ENCODE measurements at places on chromosomes 16 and 17. TPM values are rescaled to one million over a fixed set of nuclear protein-coding genes. Genes with fewer than 3 reads are reported as not detected.
A peak's percentile ranks its signal among the peaks of the same experiment; 100 is the strongest.

GRCh38 chr16:82344157-82344556 lies 174.1 kb upstream of the MPHOSPH6 start:
- peaks cover 27% of the 10 kb centered on the region for H3K27me3 ChIP-seq
- DNase-seq: no peak
- no peaks in the 10 kb centered on the region for H3K36me3 ChIP-seq

- no peaks in the 10 kb centered on the region for H3K4me1 ChIP-seq
- H3K36me3 ChIP-seq: no peaks in the 10 kb centered on the region
- no peak overlapping the region for H3K4me3 ChIP-seq
- no peak overlapping the region for H3K27ac ChIP-seq
- no peak for DNase-seq
Measured at GRCh38 chr17:56297184-56297583, 143.9 kb downstream of the ANKFN1 start.

DNA sequence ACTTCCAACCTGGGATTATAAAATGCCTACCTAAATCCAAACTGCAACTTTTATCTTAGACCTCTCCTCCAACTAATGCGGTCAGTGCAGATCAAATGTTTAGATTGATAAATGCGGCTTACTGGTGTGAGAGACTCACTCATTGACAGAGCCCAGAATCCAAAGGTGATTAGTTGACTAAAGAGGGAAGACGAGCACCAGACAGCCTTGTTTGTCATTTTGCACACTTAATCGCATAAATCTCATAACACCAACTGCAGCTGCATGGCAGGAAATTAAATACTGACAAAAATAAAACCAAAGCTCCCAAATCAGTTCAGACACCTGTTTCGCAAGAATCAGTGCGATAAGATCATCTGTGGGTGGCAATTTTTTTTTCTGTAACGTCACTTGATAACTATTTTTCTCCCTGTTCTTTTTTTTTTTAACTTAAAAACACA lies 35.9 kb downstream of the NACA2 start:
- no peak for DNase-seq
- H3K27me3 ChIP-seq: peaks cover under 1% of the 10 kb centered on the region
- H3K4me3 ChIP-seq: no peak overlapping the region
- H3K36me3 ChIP-seq: no peaks in the 10 kb centered on the region

DNA sequence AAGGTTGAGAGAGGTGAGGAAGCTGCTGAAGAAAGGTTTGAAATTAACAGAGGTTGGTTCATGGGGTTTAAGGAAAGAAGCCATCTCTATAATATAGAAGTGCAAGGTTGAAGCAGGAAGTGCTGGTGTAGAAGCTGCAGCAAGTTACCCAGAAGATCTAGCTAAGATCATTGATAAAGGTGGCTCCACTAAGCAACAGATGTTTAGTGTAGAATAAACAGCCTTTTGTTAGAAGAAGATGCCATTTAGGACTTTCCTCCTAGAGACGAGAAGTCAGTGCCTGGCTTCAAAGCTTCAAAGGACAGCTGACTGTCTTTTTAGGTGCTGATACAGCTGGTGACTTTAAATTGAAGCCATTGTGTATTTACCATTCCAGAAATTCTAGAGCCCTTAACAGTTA lies 29.3 kb downstream of the GOSR1 start:
- H3K4me1 ChIP-seq: no peaks in the 10 kb centered on the region
- H3K4me3 ChIP-seq: no peak overlapping the region
- H3K27ac ChIP-seq: no peak overlapping the region
- DNase-seq: no peak
- H3K36me3 ChIP-seq: peaks cover 46% of the 10 kb centered on the region

DNA sequence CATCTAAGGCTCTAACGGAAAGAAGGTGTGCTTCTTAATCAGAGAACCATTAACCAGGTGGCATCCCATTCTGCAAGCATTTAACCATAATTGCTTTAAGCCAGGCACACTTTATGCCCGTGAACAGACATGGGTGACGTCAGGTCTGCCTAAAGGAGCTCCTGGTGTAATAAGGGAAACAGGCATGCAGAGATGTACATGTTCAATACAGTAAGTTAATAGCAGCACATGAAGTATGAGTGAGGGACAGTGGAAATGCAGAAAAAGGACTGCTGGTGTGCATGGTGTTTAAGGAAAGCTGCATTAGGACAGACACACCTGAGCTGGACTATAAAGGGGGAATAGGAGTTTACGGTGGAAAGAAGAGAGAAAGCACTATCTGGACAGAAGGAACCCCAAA lies 18.6 kb downstream of the DYNLRB2 start:
- peaks cover 50% of the 10 kb centered on the region for H3K27me3 ChIP-seq
- no peaks in the 10 kb centered on the region for H3K4me1 ChIP-seq
- no peaks in the 10 kb centered on the region for H3K36me3 ChIP-seq
- no peak overlapping the region for H3K4me3 ChIP-seq
- DNase-seq: no peak
- no peak overlapping the region for H3K27ac ChIP-seq

GRCh38 chr17:7841396-7841914 lies 7.4 kb downstream of the KDM6B start:
- DNase-seq: no peak
- H3K4me3 ChIP-seq: peak overlapping the region; percentile 95
- peak overlapping the region; percentile 99 for H3K27ac ChIP-seq
- H3K27me3 ChIP-seq: no peaks in the 10 kb centered on the region

- no peak overlapping the region for H3K4me3 ChIP-seq
- H3K27ac ChIP-seq: peak overlapping the region; percentile 65
- H3K36me3 ChIP-seq: peaks cover under 1% of the 10 kb centered on the region
- no peaks in the 10 kb centered on the region for H3K27me3 ChIP-seq
Measured at GRCh38 chr16:87963400-87963799, 12.2 kb downstream of the BANP start.

DNA sequence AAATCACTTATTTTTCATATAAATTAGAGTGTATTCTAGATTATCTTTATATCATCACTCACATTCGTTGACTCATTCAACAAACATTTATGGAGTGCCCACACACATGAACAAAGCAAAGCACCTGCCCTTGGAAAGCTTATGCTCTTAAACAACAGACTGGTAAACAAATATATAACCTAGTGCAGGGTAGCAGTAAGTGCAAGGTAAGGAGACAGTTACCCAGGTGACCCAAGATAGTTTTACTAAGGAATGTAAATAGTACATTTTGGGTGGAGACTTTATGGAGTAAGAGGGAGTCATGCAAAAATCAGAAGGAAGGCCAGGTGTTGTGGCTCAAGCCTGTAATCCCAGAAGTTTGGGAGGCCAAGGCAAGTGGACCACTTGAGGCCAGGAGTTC lies 40.4 kb upstream of the HELZ start:
- no peaks in the 10 kb centered on the region for H3K27me3 ChIP-seq
- H3K4me1 ChIP-seq: peaks cover 9% of the 10 kb centered on the region
- DNase-seq: no peak
- H3K36me3 ChIP-seq: no peaks in the 10 kb centered on the region

- no peak for DNase-seq
- no peak overlapping the region for H3K27ac ChIP-seq
- H3K4me3 ChIP-seq: no peak overlapping the region
- peaks cover 30% of the 10 kb centered on the region for H3K4me1 ChIP-seq
Measured at GRCh38 chr17:56808503-56808902, 25.2 kb downstream of the C17orf67 start.

DNA sequence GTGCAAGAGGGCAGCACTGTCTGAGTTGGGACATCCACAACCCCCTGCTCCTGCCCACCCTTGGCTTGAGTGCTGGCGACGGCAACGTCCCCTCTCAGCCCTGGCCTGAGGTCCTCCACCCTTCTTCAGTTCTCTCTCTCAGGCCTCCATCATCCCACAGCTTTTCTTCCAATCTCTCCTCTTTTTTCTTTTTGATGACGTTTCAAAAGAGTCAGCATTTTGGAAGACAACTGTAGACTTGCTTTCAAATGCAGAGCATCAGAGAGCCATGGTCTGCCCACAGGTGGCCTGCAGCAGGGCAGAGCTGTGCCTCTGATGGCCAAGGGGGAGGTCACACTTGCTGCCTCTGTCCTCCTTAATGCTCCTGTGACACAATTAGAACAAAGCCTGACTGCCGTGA lies 775.4 kb downstream of the KCNJ18 start:
- no peaks in the 10 kb centered on the region for H3K4me1 ChIP-seq
- peaks cover 2% of the 10 kb centered on the region for H3K36me3 ChIP-seq
- no peak overlapping the region for H3K4me3 ChIP-seq

DNA sequence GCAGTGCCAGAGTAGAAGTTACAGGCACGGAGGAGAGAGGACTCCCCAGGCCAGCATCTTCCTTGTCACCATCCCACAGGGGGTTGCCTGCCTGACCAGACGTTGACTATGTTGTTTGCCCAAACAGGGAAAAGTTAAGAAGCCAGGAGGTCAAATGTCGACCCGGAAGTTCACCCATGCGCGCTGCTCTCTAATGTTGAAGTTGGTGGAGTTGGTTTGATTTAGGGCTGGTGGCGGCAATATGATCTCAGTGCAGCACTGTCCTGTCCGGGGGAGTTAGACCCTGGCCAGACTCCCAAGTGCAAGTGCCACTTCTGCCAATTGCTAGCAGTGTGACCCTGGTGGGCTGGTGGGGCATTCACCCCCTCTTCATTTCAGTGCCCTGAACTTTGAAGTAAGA lies 30.4 kb downstream of the RGS9 start:
- no peaks in the 10 kb centered on the region for H3K27me3 ChIP-seq
- H3K4me3 ChIP-seq: no peak overlapping the region
- H3K36me3 ChIP-seq: no peaks in the 10 kb centered on the region

- H3K4me3 ChIP-seq: no peak overlapping the region
- no peaks in the 10 kb centered on the region for H3K36me3 ChIP-seq
- DNase-seq: no peak
- no peak overlapping the region for H3K27ac ChIP-seq
Measured at GRCh38 chr16:85066346-85066885, 38.8 kb downstream of the KIAA0513 start.

DNA sequence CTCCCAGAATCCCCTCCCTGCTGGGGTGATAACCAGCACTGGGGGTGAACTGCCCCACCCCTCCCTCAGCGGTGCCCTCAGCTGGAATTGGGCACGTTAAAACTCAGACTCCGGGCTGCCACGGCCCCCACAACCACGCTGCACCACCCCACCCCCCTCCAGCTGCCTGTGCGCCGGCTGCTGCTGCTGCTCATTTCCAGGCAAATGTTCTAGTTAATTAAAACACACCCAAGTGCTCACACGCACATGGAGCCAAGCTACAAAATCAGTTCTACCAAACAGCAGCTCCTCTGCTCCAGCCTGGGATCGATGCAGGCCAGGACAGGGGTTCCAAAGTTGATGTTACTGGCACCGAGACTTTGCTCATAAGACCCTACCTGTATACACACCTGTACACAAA lies 180.5 kb downstream of the ZNF423 start:
- H3K36me3 ChIP-seq: peaks cover 4% of the 10 kb centered on the region
- H3K4me1 ChIP-seq: peaks cover 7% of the 10 kb centered on the region

GRCh38 chr17:50267074-50267841 lies 7.0 kb upstream of the TMEM92 start:
- no peak for DNase-seq
- no peaks in the 10 kb centered on the region for H3K27me3 ChIP-seq
- H3K27ac ChIP-seq: peak overlapping the region; percentile 92
- peaks cover 85% of the 10 kb centered on the region for H3K4me1 ChIP-seq

DNA sequence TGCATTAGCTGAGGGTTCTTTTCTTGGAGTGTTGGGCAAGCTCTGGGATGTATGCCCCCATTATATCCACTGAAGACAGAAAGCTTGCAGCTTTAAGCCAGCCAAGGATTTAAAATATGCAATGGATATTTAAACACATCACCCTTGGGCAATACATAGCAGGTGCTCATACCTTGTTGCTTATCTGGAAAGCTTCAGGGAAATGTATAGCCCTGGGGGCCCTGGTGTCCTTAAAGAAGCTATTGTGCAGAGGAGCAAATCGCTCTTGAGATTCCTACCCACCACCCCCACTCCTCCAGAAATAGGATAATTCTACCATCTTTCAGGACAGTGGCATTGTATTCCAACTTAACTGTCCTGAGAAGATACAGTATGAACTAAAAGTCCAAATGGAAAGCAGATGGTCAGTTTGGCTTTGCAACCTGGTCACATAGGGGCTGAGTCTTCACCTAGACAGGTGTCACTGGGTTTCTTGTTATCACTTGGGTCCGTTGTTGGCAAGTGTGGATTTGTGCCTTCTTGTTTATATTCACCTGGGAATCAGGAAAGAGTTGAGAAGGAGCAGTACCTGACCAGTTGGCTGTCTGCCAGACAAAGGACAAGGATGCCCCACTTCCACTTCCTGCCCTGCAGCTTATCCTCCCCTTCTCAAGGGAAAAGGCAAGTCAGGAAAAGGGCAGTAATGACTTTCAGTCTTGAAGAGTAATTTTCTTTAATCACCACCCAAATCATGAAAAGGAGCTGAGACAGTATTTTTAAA lies 3.4 kb downstream of the ANKRD40CL start:
- peak overlapping the region; percentile 24 for H3K4me3 ChIP-seq
- peak overlapping the region; percentile 48 for H3K27ac ChIP-seq
- no peak for DNase-seq

DNA sequence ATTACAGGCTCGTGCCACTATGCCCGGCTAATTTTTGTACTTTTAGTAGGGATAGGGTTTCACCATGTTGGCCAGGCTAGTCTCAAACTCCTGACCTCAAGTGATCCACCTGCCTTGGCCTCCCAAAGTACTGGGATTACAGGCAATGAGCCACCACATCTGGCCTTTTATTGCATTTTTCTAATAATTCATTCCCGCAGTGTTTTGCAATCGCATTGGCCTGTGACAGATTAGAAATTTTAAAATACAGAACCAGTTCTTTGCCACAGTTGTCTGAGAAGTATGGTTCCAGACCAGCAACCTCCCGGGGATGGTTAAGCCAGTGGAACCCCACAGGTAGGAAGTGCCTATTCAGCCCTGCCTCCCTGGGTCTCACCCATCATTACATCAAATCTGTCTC lies 3.2 kb upstream of the CRHR1 start:
- no peak overlapping the region for H3K27ac ChIP-seq
- no peak for DNase-seq
- H3K4me3 ChIP-seq: no peak overlapping the region

- H3K36me3 ChIP-seq: no peaks in the 10 kb centered on the region
- H3K4me3 ChIP-seq: no peak overlapping the region
- no peak overlapping the region for H3K27ac ChIP-seq
- DNase-seq: no peak
- H3K4me1 ChIP-seq: no peaks in the 10 kb centered on the region
Measured at GRCh38 chr17:67818110-67819002, 6.9 kb upstream of the BPTF start.

DNA sequence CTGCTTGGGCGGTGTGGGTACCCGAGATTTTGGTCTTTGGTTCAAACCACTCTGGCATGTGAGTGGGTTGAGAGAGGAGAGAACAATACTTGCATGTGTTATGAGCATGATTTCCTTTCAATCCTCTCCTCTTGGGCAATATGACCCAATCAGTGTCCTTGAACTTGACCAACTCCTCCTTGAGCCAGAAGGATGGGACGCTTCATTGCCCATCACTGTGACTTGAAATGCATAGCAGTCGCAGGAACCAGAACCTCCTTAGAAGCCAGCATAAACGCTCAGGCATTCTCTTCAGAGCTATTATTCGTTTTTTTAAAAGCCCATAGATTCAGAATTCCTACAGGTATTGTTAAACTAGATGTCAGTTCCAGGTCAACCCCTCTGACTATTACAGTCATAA lies 367.4 kb downstream of the HAPSTR1 start:
- H3K4me1 ChIP-seq: peaks cover 1% of the 10 kb centered on the region
- no peak overlapping the region for H3K27ac ChIP-seq
- H3K4me3 ChIP-seq: no peak overlapping the region
- DNase-seq: no peak
- no peaks in the 10 kb centered on the region for H3K36me3 ChIP-seq

The BCAR1 gene
- 95.9 TPM for total RNA-seq

The PRAC2 gene
- 7.9 TPM for total RNA-seq

The FOXF1 gene
- total RNA-seq: 2.6 TPM

The NPIPB4 gene
- 260 TPM for total RNA-seq

The CCDC137 gene
- 17.5 TPM for total RNA-seq

The ITPRIPL2 gene
- 40.0 TPM for total RNA-seq

The SPNS2 gene
- total RNA-seq: 12.2 TPM

The RAB40C gene
- total RNA-seq: 23.2 TPM

All from mesothelial cell of epicardium (in vitro differentiated cells).